Activated naive CD4-positive, alpha-beta T cell treated with anti-CD3 and anti-CD28 coated beads, Interleukin-2, amount 10 ng/mL, durations not matched to agents 5 hours and 36 hours (primary cell): ENCODE measurements at places on chromosomes 7 and 10. TPM values are rescaled to one million over a fixed set of nuclear protein-coding genes. Genes with fewer than 3 reads are reported as not detected.

The LRCH4 gene
- 233 TPM for total RNA-seq

The CALCR gene
- not detected for total RNA-seq

The PAPOLB gene
- total RNA-seq: not detected

The ATOH7 gene
- not detected for total RNA-seq

The GPR85 gene
- total RNA-seq: not detected

The GNAT3 gene
- not detected for total RNA-seq

The DIP2C gene
- total RNA-seq: 1.6 TPM

The C10orf95 gene
- 0.41 TPM for total RNA-seq

The HMX3 gene
- total RNA-seq: not detected

The FEZF1 gene
- total RNA-seq: not detected

The DNAAF5 gene
- total RNA-seq: 19.7 TPM

The VSIR gene
- total RNA-seq: 132 TPM

The ANKRD22 gene
- total RNA-seq: 0.86 TPM

The SUN3 gene
- total RNA-seq: not detected

The GSAP gene
- 12.0 TPM for total RNA-seq

The WDR11 gene
- 42.7 TPM for total RNA-seq
